ENCODE measurements at places on chromosomes 2 and 18. TPM values are rescaled to one million over a fixed set of nuclear protein-coding genes. Genes with fewer than 3 reads are reported as not detected.

The LYPD1 gene
- 1.2 TPM for total RNA-seq

The KCNJ13 gene
- total RNA-seq, result not detected

The SIX3 gene
- not detected for total RNA-seq

The CIDEA gene
- total RNA-seq, result 0.58 TPM

- DNase-seq, result no peak
These were observed 71.4 kb upstream of the LDLRAD4 start for GRCh38 chr18:13147130-13147529.

DNA sequence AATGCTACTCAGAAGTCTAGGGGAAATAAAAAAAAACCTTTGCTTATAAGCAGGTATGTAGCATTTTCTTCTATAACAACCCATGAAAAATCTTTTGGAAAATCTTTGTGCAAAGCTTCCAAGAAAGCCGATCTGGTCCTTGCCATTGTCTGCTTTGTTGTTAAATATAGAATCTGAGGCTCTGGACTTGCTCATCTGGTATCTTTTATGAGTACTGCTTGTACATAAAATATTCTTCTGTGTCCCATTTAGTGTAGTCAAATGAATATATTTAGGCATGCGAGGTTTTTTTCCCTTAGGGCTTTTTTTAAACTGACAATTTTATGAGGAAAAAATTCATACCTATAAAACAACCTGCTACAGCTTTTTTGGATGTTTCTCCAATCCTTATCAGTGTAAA is 45.0 kb upstream of the RMND5A start:
- DNase-seq, result no peak

DNA sequence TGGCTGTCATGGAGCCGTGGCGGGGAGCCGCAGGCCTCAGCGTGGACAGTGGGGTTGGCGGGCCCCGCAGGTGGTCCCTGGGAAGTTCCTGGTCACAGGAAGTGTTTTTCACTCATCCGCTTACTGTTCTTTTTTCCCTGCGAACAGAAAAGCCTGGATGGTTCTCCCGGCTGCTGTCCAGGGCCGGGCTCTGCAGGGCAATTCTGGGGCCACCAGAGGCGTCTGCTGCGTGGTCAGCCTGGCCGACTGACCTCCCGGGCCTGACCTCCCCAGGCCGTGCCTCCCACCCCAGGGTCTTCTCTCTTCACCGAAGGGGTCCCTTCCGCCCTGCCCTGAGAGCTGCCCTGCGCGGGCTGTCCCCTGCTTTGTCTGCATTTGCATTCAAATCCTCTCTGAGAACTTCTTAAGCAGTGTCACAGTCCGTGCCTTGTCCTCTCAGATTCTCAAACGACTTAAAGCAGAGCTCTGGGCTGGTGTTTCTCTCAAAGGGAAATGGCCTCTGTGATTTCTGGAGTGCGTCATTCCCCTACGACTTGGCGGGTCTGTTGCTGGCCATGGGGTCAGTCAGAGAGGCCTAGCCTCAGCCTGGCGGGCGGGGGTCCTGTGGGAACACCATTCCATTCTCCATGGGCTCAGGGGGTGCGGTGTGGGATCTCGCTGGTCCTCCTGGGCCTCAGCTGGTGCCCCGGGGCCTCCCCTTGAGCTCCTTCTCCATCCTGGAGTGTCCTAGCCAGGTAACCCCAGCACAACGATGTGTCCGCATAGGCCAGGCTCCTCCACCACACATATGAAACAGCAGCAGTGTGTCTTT is 38.3 kb downstream of the KLHL29 start:
- no peak for DNase-seq

DNA sequence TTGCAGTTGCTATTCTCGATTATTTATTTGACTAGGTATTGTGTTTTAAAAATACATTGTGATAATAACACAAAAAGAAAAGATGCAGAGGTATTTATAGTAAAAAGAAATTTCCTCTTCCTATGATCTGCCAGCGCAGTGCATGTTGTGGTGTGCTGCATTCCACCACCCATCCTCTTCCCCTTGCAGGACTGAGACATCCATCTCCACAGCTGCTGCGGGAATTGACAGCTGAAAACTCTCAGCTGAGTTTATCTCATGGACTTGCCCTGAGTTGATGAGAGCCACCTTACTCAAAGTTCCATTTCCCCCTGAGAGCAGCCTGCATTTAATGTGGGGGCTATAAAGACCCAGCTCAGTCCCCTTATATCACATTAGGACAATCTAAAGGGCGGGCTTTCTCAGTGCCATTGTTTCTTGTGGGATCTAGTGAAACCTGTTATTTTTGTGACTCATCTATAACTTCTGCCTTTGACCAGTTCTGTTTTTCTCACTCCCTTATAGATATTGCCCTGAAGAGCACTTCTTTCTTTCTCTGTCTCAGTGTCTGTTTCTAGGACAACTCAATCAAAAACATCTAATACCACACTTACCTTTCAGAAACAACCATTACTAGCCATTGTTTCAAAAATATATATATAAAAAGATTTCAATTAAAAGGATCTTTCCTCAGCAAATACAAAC is 698.5 kb downstream of the NR4A2 start:
- DNase-seq, result no peak

- DNase-seq, result no peak
These were observed 5.6 kb downstream of the PAX8 start for GRCh38 chr2:113273027-113273551.

DNA sequence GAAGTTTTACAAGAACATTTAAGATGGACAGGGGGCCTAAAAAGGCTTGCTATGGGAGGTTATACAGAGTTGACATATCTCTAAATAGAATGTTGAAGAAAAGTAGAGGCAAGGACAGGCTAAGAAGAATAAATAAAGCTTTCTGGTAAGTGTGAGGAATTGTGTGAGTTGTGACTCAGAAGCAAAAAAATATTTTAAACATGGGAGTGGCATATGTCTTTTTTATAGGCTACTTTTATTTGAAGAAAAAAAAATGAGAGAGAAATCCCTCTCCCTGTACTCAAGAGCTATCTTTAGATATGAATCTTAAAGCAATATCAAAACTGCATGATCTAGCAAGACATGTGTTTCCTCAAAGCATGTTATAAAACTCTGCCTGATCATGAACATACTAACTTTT is 41.1 kb downstream of the RAB3GAP1 start:
- no peak for DNase-seq
